NCI-H226 (cell line): ENCODE measurements at places on chromosomes 16 and 17.

DNA sequence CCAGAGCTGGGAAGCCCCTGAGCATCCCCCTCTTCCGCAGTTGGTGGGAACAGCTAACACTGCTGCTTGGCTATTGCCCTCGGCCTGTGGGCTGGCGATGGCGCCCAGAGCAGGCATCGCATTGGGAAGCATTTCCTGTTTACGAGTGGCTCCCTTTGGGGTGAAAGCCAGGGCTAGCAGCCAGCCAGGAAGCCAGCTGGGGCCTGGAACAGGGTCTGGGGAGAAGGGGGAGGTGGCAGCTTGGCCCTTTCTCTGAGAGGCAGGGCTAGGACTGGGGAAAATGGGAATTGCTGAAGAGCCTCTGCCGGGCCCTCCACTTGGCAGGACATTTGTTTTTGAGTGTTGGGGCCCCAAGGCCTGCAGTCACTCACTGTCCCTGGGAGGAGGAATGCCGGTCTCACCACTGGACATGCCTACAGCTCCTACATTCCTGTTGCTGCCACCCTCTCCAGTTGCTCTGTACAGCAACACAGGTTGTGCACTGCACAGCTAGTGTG is 2.4 kb upstream of the MTSS2 start:
- DNase-seq: no peak

DNA sequence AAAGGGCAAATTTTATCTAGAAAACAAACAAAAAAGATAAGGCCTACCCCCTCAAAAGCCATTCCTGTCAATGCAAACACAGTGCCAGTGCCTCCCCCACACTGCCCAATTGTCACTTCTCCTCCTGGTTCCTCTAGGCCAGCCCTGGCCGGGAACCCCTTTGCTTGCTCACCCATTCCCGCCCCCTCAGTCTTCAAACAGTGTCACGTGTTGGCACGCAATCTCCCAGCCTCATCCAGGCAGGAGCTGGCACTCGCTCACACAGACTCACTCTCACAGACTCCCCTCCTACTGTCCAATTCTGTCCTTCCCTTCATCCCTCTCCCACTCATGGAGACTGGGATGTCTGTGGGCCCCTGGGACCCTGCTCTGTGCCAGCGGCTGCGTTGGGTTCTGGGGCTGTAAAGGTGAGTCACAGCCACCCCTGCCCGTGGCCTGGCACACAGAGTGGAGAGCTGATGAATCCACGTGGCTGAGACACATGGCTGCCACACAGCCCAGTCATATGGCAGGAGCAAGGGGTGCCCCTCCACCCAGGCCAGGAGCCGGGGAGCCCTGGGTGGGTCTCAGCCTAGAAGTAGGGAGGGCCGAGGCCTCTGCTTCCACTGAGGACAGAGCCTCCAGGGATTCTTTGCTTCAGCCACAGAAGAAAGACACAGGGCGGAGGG is 54.8 kb downstream of the VAC14 start:
- peak; percentile 86 for DNase-seq

DNA sequence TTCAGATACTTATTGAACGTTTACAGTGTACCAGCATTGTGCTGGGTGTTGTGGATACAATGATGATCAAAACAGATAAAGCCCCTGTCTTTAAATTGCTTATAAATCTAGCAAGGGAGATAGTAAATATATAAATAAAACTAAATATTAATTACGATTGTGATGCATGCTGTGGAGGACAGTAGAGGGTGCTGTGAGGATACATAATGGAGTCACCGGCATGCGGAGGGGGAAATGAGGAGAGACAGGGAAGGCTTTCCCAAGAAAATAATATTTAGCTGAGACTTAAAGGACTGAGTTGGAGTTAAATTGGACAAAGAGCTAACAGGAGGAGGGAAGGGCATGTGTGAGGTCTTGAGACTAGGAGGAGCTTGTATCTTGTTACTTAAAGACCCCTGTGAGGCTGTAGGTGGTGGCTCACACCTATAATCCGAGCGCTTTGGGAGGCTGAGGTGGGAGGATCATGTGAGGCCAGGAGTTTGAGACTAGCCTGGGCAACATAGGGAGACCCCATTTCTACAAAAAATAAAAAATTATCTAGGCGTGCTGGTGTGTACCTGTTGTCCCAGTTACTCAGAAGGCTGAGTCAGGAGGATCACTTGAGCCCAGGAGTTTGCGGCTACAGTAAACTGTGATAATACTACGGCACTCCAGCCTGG is 2.4 kb downstream of the DHRS7B start:
- DNase-seq: no peak

GRCh38 chr17:45293413-45294211 is 23.2 kb downstream of the MAP3K14 start:
- DNase-seq: peak; percentile 90

GRCh38 chr16:84780063-84780462 is 39.7 kb upstream of the CRISPLD2 start:
- no peak for DNase-seq

GRCh38 chr17:15087946-15088345 is 177.2 kb downstream of the PMP22 start:
- no peak for DNase-seq

DNA sequence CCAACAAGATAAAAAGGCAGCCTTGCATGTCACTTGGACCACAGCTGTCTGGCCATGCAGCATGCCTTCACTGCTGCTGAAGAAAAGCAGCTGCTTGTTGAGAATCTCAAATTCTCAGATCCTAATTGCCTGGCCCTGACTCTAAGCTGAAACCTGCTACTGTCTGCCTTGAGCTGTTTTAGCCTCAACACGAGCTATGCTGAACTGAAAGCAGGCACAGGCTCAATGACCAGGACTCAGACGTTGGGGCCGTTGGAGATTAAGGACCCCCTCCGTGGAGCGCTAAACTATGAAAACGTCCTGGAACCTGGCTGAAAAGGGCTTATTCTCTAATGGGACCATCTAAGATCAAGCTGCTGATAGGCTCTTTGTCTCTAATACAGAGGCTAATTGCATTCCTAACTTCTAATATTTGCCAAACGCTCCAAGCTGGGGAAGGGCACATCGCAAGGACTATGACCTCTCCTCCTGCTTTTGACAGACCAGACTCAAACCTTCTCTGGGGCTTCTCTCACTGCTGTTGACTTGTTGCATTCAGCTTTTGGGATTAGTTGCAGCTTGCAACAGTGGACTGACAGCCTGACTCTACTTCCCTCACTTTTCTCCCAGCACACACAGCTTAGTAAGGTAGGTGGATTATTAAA is 4.6 kb upstream of the PLK1 start:
- DNase-seq: no peak

- DNase-seq: no peak
Observed at GRCh38 chr17:70030371-70030770, 44.7 kb upstream of the KCNJ16 start.

DNA sequence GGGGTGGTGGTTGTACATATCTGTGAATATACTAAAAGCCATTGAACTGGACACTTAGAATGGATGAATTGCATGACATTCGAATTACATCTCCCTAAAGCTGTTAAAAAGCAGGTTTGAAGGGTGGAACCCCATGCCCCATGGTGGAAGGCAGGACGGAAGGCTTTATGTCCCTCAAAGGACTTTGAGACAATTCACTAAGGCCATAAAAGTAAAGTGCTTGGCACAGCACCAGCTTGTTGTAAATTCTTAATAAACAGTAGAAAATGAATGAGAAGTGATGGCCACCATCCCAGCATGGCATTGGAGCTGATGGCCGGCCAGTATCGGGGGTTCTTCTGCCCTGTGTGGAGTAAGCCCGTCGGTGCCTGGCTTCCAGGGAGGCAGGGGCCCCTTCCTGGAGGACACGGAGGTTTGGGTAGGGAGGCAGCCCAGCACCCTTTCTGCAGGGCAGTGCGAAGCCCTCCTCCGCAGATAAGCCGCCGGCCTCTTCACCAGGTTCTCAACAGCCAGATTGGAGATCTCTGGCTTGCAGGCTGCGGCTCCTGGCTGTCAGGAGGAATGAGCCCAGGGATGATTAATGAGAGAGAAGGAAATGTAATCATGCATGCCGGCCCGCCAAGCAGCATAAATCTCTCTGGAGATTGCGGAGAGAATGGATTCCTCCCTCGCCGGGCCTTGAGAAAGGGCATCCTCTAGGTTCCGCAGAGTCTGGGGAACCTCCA is 346.9 kb downstream of the FOXL1 start:
- peak; percentile 98 for DNase-seq

GRCh38 chr16:47161464-47161863 is 17.7 kb upstream of the NETO2 start:
- no peak for DNase-seq

DNA sequence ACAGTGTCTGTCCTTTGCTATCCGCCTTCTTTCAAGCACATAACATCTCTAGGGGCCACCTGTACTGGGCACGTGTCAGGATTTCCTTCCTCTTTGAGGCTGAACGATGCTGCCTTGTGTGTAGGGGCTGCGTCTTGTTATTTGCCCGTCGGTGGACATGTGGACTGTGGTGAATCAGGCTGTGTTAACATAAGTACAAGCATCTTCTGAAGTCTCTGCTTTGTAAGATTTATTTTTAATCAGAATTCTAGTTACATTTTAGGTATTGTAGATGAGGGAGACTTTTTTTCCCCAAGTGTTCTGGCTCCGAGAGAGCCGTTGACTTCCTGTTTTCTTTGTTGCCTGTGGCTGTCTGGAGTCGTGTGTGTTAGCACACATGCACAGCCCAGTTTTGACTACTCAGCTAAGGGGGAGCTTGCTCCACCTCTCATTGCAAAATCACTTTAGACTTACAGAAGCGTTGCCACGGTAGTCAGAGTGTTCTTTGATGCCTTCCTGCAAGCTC is 26.1 kb downstream of the SPG7 start:
- no peak for DNase-seq

GRCh38 chr17:72945473-72945872 is 147.0 kb downstream of the SLC39A11 start:
- DNase-seq: no peak
